Large intestine (tissue), 12 donors: ENCODE measurements at places on chromosomes 1 and 21. TPM values are rescaled to one million over a fixed set of nuclear protein-coding genes. Genes with fewer than 3 reads are reported as not detected.

DNA sequence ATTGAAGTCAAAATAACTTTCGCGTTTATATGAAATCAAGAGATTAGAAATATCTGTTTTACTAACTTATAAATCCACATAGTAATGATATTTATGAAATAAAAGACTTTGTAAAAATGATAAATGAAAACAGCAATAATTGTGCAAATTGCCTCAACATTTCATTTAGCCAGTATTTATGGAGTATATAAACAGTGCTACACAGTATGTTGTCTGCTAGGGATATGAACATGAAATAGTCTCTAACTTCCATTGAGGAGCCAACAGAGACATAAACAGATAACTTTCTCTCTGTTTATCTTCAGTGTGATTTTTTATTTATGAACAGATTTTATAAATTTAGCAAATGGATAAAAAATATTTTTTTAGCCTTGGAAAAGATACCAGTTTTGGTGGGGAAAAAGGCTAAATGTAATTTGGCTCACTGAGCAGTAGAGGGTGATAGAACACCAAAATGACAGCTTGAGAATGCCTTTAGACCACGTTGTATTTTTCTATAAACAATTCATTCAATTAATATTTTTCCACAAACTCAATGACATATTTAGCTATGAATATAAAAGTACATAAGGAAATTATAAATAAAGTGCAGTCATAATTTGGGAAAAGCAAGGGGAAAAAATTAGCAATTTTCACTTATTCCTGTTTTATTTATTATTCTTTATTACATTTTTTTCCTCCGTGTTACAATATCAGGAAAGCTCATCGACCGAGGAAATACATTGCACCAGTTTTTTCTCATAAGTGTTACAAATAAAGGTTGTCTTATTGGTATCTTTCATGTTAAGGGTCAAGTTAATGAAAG lies 47.5 kb upstream of the EEIG2 start:
- no peak for DNase-seq
- no peaks in the 10 kb centered on the region for H3K36me3 ChIP-seq
- H3K27me3 ChIP-seq: peaks cover 6% of the 10 kb centered on the region
- H3K4me3 ChIP-seq: no peak overlapping the region
- H3K4me1 ChIP-seq: no peaks in the 10 kb centered on the region

GRCh38 chr1:44784094-44785028 lies 3.6 kb downstream of the BEST4 start:
- peaks cover 8% of the 10 kb centered on the region for H3K36me3 ChIP-seq
- H3K4me3 ChIP-seq: peak overlapping the region; percentile 53
- no peak for DNase-seq
- no peaks in the 10 kb centered on the region for H3K27me3 ChIP-seq

DNA sequence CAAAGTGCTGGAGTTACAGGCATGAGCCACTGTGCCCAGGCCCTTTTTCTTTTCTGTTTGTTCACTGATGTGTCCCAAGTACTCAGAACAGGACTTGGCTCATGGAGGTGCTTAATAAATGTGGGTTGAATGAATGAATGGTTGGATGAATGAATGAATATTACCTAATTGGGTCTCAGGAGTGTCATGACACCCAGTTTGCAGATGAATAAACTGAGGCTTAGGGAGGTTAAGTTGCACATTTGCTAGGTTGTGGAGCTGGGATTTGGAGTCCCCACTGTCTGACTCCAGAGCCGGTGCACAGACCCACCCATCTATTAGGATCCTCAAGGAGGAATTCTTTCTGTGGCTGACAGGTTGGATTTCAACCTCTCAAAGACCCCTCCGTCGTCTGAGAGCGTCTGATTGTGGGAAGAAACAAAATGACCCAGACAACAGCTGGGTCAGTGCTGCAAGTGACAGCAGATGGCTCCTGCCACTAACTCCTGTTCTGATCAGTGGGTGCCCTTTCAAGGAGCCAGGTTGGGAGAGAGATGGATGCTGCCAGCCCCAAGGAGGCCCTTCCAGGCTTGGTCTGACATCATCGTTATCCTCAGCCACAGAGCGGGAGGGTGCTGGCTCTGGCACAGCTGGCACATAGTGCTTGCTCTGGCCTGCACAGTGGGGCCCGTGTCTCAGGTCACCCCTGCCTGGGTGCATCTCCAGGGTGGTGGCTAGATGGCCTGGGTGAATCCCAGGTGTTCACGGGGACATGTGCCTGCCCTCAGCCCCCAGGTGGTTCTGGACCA lies 24.2 kb downstream of the ARHGEF10L start:
- no peak for DNase-seq
- no peaks in the 10 kb centered on the region for H3K27me3 ChIP-seq
- H3K4me1 ChIP-seq: peaks cover 52% of the 10 kb centered on the region
- H3K4me3 ChIP-seq: no peak overlapping the region
- H3K36me3 ChIP-seq: no peaks in the 10 kb centered on the region

The DNAI4 gene
- 3.6 TPM for polyA plus RNA-seq

DNA sequence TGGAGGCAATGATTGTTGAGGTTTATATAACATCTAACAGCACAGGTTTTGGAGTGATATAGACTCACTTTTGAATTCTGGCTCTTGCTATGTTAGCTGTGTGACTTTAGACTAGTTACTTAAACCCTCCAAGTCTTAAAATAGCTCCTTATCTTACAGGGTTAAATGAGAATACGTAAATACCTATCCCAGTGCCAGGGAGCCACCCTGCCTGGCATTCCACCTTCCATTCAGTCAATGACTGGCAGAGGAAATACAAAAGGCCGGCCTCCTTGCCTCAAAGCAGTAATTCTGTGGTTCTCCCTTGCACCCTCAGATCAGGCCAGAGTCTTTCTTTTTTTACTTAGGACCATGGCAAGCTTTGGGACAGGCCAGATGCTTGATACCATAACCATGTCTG lies 31.8 kb downstream of the DBT start:
- peaks cover 49% of the 10 kb centered on the region for H3K36me3 ChIP-seq
- no peak overlapping the region for H3K4me3 ChIP-seq

GRCh38 chr1:66172272-66172671 lies 361.7 kb upstream of the SGIP1 start:
- no peak for DNase-seq
- H3K4me3 ChIP-seq: no peak overlapping the region
- H3K27ac ChIP-seq: no peak overlapping the region
- no peaks in the 10 kb centered on the region for H3K27me3 ChIP-seq

- H3K4me1 ChIP-seq: no peaks in the 10 kb centered on the region
- H3K27ac ChIP-seq: no peak overlapping the region
- DNase-seq: no peak
- no peaks in the 10 kb centered on the region for H3K36me3 ChIP-seq
- no peak overlapping the region for H3K4me3 ChIP-seq
- H3K27me3 ChIP-seq: no peaks in the 10 kb centered on the region
These were observed 36.5 kb upstream of the RC3H1 start for GRCh38 chr1:174058624-174059023.

- H3K4me1 ChIP-seq: peaks cover 11% of the 10 kb centered on the region
- no peak overlapping the region for H3K4me3 ChIP-seq
- no peak for DNase-seq
- no peaks in the 10 kb centered on the region for H3K27me3 ChIP-seq
- H3K36me3 ChIP-seq: no peaks in the 10 kb centered on the region
These were observed 6.6 kb downstream of the SGIP1 start for GRCh38 chr1:66540434-66541032.

- no peaks in the 10 kb centered on the region for H3K27me3 ChIP-seq
- peaks cover 34% of the 10 kb centered on the region for H3K36me3 ChIP-seq
- H3K4me3 ChIP-seq: no peak overlapping the region
- H3K27ac ChIP-seq: no peak overlapping the region
These were observed 22.9 kb upstream of the NDC1 start for GRCh38 chr1:53860967-53861411.

DNA sequence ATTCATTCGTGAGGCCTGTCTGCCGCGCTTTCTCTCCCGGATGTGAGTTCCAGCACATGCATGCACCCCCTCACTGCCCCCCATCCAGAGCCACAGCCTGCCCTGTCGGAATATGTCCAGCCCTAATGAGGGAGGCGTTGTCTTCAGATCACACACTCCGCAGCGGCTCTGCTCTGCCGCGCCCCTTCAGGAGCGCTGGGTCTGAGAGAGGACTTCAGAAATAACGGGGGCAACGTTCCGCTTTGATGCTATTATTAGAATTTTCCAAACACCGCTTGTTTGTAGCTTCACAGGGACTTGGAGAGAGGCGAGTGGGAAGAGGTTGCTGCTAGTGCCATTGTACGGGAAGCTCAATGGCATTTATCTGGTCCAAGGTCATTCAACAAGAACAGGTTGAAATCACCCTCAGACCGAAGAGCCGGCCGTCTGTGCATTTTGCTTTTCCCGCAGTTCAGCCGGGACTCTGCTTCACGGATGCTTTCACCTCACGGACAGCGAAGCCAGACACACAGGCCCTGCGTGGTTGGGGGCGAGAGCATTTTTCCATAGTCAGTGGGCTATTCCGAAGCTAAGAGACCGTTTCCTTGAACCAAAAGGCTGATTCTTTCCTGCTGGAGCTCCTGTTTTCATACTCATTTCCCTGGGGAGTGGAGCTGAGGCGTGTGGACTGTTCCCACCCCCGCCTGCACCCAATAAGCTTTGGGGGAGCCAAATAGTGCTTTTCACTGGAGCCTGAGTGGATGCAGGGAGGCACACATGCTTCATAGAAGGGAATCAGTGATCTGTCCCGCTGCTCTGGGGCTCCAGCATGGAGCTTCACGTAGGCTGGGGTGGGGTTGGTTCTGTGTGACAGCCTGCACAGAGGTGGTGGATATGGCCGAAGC lies 69.7 kb downstream of the GALNT2 start:
- no peak overlapping the region for H3K27ac ChIP-seq
- no peaks in the 10 kb centered on the region for H3K27me3 ChIP-seq
- H3K36me3 ChIP-seq: no peaks in the 10 kb centered on the region
- no peak overlapping the region for H3K4me3 ChIP-seq
- H3K4me1 ChIP-seq: no peaks in the 10 kb centered on the region
